NCI-H2227 treated with DMSO at 0.1 percent for 48 hours (cell line): ENCODE measurements at places on chromosomes 1 and 21.
A peak's percentile ranks its signal among the peaks of the same experiment; 100 is the strongest.

- DNase-seq = no peak
Measured at GRCh38 chr1:184437291-184437690, 50.5 kb downstream of the C1orf21 start.

DNA sequence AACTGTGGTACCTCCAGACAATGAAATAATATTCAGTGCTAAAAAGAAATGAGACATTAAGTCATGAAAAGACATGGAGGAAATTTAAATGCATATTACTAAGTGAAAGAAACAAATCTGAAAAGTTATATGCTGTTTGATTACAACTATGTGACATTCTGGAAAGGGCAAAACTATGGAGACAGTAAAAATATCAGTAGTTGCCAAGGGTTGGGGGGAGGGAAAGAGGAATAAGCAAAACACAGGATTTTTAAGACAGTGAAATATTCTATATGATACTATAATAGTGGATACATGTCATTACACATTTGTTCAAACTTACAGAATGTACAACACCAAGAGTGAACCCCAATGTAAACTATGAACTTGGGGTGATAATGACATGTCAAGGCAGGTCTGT lies 38.2 kb upstream of the PKN2 start:
- DNase-seq = no peak

DNA sequence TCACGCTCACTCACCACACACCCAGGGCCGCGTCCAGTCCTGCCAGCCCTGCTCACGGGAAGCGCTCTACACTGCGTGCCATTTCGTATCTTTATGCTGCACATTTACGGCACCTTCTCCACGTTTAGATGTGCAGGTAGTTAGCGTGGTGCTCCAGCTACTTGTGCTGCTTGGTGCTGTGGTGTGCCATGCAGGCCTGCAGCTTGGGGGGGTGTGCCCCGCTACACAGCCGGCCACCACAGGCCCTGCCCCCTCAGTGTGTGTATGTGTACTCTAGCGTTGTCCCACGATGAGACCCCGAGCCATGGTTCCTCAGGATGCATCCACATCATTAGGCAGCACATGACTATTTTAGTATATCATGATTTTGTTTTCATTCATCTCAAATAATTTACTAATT lies 38.3 kb downstream of the SNAP47 start:
- no peak for DNase-seq

DNA sequence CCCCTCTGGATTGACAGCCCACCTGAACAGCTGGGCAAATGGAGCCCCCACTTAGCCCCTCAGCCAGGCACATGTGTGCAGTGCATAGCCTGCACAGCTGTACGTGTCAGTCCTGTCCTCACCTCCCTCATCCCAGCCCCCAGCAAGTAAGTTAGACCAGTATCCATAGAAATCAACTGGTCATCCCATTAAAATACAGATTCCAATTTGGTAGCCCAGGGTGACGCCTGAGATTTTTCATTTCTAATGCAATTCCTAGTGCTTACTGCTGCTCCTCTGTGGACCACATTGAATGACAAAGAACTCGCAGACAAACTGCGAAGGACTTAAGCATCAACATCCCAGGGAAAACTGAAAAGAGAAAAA lies 99.0 kb upstream of the GJB5 start:
- no peak for DNase-seq

DNA sequence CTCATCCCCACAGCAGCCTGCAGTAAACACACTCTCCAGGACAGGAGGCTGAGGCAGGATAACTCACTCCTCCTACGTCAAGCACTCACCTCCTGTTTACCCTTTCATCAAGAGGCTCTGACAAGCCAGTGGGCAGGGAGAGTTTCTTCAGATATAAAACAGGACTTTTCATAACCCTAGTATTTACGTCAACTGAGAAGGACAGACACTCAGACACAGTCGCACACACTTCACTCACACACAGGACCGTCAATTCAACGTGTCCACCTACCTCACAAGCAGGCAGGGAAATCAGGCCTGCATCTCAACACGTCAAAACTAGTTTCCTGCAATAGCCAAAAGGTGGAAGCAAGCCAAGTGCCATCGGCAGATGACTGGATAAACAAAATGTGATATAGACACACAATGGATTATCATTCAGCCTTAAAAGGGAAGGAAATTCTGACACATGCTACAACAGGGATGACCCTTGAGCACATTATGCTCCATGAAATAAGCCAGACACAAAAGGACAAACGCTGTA lies 48.6 kb downstream of the ITPKB start:
- DNase-seq = peak; percentile 75

DNA sequence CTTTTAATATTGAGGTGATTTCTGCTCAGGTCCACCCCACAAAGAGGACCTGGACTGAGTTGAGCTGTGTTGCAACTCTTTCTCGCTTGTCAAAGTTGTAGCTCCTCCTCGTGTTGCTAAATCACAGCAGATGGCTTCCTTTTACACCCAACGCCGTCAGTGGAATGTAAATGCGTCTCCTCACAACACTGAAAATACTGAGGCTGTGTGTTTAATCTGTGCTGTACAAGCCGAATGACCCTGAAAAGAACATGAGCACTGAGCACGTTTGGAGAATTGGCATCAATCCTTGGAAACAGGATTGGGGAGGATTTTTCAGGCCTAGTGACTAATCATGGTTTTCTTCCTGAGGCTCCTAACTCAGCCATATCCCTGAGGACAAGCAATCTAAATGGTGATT lies 196.0 kb downstream of the CRB1 start:
- DNase-seq = no peak

GRCh38 chr21:38915546-38915945 lies 109.8 kb downstream of the ETS2 start:
- DNase-seq = no peak

DNA sequence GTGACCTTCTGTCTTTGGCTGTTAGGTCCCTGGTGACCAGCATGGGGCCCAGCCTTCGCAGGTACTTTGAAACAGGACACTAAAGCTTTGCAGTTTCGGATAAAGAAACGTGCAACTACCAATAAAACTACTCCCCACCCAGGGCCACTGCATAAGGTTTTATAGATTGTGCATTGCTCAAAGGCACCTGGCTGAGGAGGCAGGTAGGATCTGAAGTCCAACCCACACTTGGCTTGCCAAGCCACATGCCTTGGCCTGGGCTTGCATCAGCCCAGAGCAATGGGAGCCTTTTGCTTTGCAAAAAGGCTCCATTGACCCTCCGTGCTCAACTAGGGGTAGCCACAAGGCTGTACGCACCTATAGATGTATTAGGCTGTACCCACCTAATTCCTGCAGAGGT lies 84.4 kb upstream of the SYT6 start:
- no peak for DNase-seq

- DNase-seq = no peak
Measured at GRCh38 chr1:179107706-179108629, 26.1 kb downstream of the TOR3A start.

- DNase-seq = no peak
Measured at GRCh38 chr1:6108937-6109614, 63.4 kb downstream of the KCNAB2 start.

DNA sequence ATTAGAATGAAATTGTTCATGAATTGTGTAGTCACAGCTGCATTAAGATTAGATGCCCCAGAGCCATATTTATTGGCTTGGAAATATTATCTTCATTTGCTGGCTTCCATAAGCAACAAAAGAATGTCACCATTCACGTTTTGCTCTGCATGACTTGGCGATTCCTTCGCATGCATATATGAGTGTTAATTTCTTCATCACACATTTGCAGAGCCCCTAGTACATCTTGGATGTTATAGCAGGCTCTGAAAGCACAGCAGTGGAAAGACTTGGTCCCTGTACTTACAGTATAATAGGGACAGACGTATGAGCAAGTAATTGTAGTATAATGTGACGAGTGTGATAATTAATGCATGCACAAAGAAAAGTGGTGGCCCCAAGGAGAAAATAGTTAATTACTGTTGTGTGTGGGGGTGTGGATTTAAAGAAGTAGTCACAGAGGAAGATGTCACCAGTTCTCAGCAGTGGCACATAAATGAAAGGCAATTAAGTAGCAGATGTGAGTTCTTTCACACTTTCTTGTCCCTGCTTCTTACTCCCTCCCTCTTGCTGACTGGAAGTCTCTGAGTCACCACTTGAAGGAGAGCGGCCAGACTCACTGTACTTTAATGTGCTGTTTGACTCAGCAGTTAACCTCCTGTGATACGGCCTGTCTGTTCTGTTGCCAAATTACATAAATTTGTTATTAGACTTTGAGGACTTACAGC lies 21.0 kb downstream of the S100A10 start:
- no peak for DNase-seq

- no peak for DNase-seq
Measured at GRCh38 chr1:53631622-53632310, 107.2 kb downstream of the GLIS1 start.

GRCh38 chr1:21313886-21314721 lies 23.8 kb upstream of the ECE1 start:
- DNase-seq = no peak

DNA sequence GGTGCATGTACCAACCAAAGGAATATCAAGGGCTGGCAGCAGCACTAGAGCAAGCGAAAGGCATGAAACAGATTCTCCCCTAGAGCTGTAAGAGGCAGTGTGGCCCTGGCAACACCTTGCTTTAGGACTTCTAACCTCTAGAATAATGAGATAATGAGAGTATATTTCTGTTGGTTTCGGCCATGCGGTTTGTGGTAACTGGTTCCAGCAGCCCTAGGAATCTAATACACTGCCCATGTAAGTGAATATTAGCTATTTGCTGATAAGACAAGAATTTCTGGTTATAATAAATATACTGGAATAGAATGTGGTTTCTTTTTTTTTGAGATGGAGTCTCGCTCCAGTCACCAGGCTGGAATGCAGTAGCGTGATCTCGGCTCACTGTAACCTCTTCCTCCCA lies 199.4 kb downstream of the GABPA start:
- DNase-seq = no peak

DNA sequence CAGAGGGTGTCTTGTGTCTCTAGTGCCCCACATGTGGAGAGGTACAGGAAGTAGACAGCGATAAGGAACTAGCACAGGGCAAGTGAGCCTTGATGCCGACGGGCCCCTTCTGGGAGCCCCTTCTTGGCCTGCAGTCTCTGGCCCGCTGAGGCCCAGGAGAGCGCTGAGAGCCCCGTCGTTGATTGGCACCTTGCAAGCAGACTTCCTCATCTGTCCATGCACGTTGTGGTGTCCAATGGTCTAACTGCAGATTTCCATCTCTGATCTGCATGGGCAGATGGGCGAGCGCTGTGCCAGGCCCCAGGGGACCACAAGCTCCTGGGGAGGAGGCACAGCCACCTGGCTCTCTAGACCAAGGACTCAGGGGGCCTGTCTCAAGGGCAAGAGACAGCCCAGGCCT lies 32.4 kb downstream of the PLEKHA6 start:
- no peak for DNase-seq

DNA sequence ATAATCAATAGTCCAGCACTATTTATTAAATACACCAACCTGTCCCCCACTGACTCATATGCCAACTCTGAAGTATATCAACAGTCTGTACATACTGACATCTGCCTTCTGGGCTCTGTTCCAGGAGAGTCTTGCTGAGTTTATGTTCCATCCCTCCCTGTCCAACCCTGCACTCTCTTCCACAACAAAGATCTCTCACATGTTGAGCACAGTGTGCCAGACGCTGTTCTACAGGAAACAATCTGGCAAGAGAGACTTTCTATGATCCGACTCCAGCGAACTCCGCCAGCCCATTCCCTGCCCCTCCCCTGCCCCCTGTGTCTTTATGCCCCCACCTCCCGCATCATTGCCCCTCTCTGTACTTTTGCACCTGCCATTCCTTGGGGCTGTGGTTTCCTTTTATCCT lies 3.4 kb downstream of the LACTBL1 start:
- peak; percentile 33 for DNase-seq

GRCh38 chr1:30257742-30258380 lies 465.5 kb downstream of the MATN1 start:
- DNase-seq = no peak

GRCh38 chr21:29238967-29239290 lies 59.8 kb upstream of the BACH1 start:
- DNase-seq = no peak

- no peak for DNase-seq
Measured at GRCh38 chr1:32111040-32111623, 3.3 kb downstream of the KPNA6 start.

GRCh38 chr1:202905331-202905730 lies 16.4 kb upstream of the RABIF start:
- DNase-seq = no peak

- no peak for DNase-seq
Measured at GRCh38 chr1:22126531-22126930, 16.4 kb downstream of the WNT4 start.

DNA sequence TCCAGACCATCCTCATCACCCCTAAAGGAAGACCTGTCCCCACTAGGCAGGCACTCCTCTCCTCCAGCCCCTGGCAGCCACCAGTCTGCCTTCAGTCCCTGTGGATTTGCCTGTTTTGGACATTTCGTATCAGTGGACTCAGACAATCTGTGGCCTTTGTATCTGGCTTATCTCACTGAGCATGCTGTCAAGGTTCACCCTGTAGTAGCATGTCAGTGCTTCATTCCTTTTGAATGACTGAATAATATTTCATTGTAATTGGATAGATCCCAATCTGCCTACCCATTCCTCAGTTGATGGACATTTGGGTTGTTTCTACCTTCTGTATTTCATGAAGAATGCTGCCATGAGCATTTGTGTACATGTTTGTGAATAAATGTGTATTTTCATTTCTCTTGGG lies 32.9 kb upstream of the RNF187 start:
- DNase-seq = no peak

- DNase-seq = no peak
Measured at GRCh38 chr1:35201631-35202030, 8.7 kb upstream of the SFPQ start.

DNA sequence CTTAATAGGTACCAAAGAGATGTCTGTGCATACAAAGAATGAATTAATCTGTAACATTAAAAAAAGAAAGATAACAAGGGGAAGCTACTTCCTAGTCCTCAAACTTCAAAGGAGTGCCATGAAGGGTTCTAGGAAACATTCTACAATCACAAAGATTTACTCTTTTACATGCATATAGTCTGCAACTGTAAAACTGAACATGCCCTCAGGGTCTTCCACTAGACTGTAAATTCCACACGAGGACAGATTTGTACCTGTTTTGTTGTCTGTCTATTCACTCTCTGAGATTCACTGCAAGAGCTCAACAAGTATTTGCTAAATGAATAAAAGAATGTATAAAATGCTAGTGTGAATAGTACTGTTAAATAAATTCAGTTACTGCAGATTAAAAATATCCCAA lies 4.4 kb downstream of the JAK1 start:
- no peak for DNase-seq
